ENCODE measurements at places on chromosomes 16 and 17.
A peak's percentile ranks its signal among the peaks of the same experiment; 100 is the strongest.

GRCh38 chr17:4710693-4711634 lies 532 bp downstream of the ARRB2 start:
- no peak for DNase-seq

DNA sequence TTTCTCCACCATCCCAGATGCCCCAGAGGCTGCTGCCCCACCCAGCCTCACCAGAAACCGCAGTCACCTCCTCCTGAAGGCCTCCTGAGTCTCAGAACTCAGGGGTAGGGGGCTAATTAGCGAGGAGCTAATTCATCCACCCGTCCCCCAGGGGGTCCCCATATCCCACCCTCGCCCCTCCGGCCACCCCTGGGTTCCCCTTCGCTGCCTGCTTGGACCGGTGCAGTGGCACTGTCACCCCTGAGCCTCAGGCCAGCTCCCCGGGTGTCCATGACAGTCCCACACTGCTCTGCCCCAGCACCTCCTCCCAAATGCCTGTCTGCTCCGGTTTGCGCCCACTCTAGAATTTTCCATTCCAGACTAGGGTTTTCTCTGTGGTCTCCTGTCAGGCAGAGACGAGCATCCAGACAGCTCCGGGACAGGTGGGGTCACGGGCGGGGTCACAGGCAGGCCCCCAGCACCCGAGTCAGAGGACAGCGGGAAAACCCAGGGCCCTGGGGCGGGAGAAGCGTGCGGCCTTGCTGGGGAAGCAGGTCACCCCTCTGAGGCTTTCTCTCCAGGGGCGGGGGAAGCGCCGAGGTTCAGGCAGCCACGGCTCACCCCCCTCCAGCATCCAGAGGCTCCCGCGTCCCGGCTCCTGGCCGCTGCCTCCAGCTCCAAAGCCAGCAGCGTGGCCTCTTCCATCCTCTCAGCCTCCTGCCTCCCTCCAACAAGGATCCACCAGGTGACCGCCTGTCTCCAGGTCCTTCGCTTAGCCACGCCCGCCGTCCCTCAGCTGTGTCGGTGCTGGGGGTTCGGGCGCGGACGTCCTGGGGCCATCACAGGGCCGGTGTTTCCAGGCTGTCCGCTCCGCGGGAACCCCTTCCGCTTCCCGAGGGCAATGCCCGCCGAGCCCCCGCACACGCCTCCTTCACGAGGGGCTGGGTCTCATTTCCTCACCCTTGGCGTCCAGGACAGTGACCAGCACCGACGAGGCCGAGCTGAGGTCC lies 3.1 kb upstream of the PERCC1 start:
- DNase-seq = no peak

DNA sequence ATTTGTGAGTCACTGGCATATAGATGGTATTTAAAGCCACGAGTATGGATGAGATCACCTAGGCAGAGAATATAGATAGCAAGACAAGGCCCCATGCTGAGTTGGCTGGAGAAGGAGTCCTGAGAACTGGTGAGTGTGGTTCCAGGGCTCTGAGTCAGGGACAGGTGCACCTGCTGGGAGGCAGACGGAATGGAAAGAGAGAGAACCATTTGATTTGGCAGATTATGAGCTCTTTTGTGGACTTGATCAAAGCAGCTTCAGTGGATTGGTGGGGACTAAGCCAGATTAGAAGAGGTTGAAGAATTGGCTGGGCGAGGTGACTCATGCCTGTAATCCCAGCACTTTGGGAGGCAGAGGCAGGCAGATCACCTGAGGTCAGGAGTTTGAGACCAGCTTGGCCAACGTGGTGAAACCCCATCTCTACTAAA lies 4.3 kb upstream of the C16orf92 start:
- no peak for DNase-seq

DNA sequence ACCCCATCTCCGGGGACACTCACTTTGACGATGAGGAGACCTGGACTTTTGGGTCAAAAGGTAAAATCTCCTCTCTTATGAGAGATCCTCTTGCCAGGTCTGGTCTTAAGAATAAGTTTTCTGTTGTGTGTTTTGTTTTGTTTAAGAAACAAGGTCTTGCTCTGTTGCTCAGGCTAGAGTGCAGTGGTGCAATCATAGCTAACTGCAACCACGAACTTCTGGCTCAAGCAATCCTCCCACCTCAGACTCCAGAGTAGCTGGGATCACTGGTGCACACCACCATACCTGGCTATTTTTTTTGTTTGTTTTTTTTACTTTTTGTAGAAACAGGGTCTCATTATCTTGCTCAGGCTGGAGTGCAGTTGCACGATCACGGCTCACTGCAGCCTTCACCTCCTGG lies 4.1 kb downstream of the MMP25 start:
- DNase-seq = no peak

DNA sequence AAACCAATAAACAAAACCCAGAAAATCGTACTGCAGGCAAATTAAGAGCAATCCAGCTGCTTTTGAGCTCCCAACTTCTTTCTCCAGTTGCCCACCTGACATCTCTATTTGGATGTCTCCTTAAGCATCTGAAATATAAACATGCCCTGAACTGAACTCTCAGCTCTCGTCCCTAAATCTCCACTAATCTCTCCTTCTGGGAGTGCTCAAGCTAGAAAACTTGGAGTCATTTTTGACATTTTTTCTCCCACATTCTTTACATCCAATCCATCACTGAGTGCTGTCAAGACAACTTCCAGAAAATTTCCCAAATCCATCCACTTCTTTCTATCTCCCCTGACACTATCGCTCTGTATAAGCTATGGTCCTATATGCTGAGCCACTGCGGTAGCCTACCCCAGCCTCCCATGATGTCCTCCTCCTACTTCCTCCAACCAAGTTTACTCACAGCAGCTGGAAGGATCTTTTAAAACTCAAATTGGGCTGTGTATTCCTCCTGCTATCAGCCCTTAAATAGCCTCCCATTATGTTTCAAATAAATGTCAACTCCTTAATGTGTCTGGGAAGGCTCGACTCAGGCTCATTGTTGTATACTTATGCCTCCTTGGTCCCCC lies 53.1 kb downstream of the HS3ST3B1 start:
- DNase-seq = no peak

DNA sequence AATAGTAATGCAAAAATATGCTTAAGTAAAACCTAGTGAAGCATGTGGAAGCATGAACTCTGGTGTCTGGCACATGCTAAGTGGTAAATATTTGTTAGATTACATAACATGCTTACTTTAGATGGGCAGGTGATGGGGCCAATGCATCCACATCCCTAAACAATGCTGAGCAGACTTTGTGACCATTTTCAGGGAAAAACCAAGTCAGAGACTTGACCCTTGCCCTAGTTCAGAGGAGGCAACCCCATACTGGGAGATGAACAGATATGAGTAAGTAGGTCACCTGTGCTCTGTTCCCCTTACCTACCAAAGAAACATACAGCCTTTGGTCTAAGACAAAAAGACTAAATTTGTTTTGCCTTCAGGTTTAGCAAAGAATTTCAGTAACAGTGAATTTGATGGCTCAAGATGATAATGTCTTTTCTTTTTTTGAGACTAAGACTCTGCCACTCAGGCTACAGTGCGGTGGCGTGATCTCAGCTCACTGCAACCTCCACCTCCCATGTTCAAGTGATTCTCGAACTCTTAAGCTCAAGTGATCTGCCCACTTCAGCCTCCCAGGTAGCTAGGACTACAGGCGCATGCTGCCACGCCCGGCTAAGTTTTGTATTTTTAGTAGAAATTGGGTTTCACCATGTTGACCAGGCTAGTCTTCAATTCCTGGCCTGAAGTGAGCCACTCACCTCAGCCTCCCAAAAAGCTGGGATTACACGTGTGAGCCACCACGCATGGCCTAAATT lies 91.4 kb downstream of the HIC1 start:
- DNase-seq = no peak

DNA sequence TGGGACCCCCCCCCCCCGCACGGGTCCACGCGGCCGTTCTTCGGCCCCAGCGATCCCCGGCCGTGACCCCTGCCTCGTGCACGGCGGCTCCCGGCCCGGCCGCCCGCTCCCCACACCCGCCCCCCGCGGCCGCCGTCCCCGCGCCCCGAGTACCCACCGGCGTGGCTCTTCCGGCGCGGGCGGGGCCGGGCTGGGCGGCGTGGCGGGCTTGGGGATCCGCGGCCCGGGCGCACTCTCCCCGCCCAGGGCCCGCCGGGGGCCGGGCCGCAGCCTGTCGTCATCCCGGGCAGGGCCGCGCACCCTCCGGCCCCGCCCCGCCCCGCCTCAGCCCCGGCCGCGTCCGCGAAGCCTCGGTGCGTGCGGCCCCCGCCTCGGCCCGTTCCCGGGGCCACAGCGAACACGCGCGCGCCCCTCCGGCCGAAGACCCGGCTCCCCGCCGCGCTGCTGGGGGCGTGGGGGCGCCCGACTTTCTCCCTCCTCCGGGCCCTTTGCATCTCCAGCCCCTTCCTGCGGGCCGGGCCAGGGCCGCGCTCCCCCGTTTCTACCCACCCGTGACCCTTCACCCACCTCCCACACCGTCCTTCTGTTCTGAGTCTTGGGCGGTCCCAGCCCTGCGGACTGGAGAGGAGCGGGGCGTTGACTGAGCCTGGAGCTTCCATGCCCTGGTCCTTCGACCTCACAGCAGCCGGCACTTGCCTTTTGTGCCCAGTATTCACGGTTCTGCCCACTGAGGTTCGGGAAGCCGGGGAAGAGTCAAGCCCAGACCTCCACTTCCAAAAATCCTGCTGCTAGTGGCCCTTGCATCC lies 840 bp downstream of the MYO1C start:
- DNase-seq = no peak

DNA sequence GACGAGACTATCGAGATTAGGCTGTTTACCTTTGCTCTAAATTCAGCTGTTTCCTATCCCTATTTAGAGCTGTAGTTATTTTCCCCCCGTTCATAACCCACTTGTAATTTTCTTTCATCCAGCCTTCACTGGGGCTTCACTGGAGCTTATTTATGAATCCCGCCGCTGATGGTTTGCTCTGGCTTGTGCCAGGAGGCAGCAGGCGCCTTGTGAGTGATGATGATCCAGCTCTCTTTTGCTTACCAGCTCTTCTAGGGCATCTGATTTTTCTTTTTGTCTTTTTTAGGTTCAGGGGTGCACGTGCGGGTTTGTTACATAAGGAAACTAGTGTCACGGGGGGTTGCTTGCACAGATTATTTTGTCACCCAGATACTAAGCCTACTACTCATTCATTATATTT lies 37.4 kb upstream of the CDH13 start:
- DNase-seq = no peak

DNA sequence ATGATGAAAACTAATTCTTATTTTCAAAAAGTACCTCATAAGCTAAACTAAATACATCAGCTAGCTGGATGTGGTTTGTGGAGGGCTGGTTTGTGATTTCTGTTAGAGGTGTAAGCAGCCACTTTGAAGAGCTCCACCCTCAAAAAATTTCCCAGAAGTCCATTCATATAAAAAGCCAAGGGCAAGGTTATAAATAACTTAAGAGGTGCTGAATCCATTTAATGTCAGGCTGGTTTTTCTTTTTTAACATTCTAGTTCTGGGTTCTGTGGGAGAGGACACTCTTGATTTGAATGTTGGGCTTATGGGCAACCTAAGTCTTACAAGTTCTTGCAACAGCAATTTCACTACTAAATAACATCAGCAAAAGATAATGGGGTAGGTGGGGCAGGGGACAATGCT lies 3.4 kb upstream of the WIPI1 start:
- DNase-seq = no peak

DNA sequence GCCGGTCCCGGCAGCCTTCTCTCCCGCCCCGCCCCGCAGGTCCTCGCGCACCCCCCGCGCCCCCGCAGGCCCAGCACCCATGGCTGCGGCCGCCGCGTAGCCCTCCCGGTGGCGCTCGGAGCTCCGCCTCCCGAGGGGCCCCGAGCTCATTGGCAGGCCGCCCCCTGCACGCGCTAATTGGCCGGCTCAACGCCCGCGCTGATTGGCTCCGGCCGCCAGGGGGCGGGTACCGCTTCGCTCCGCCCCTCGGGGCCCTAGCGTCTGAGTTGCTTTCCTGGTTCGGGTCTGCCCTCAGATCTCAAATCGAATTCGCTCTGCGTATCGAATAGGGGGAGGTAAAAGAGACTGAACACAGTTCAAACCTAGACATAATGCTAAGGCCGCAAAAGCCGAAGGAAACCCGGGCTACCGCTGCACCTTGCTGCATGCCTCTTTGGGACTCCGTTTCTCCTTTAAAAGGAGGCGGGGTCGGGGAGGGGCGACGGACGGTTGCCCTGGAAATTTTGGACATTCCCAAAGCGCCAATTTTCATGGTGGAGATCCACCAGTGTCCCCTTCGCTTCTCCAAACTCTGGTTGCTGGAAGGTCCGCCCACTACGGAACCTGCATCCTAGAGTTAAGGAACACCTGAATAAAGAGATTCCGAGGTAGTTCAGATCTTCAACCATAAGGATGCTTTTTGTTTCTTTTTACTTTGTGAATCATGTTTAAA lies at the start of gene DEXI:
TSS of gene DEXI (minus strand) at position 117 of the 712 bp plus-strand sequence. CDS start 463 bp downstream, outside the sequence.
- peak; percentile 59 for DNase-seq

DNA sequence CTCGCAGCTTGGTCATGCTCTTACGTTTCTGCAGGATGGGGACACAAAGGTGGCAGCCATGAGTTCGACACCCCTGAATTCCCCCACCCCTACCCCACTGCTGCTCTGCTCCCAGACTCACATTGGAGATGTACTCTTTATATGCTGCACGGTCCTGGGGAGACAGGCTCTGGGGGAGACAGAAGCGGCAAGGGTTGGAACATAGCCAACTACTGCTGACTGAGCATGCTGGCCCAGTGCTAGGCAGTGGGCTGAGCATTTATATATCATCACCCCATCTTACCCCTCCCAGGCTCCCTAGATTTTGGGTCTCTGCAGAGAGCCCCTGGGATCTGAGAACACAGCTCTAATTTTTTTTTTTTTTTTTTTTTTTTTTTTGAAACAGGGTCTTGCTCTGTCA lies 8.1 kb upstream of the ATXN7L3 start:
- DNase-seq = no peak

GRCh38 chr17:63455417-63455816 lies 9.3 kb upstream of the CYB561 start:
- DNase-seq = no peak

DNA sequence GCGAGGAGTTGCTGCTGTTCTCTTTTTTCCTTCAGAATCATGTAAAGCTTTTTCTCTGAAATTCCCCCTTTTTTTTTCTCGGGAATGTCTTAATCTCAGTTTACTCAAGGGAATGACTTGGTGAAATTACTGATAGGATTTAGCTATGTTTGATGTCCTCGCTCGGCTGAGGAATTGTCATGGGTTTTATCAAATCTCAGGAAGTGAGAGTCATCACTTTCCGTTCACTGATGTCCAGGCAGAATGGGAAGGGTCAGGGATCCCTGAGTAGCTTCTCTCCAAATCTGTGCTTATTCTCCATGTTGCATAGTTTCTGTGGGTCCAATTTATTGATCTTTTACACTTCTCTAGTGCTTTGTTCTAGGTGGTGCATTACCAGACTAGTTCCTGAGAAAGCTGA lies 6.3 kb downstream of the IGSF6 start:
- DNase-seq = no peak
